ENCODE measurements at places on chromosomes 5 and 9. TPM values are rescaled to one million over a fixed set of nuclear protein-coding genes. Genes with fewer than 3 reads are reported as not detected.

GRCh38 chr9:34546102-34546833 lies 23.5 kb upstream of the ENHO start:
- no peak for DNase-seq
- no peaks in the 10 kb centered on the region for H3K36me3 ChIP-seq
- H3K27ac ChIP-seq, result no peak overlapping the region
- no peak overlapping the region for H3K4me3 ChIP-seq
- H3K27me3 ChIP-seq, result peaks cover 40% of the 10 kb centered on the region
- no peaks in the 10 kb centered on the region for H3K4me1 ChIP-seq

- no peak for DNase-seq
- H3K27me3 ChIP-seq, result no peaks in the 10 kb centered on the region
- no peak overlapping the region for H3K4me3 ChIP-seq
Observed at GRCh38 chr5:64269164-64269563, 103.5 kb downstream of the RNF180 start.

Gene IL5
- not detected for total RNA-seq

GRCh38 chr5:14245132-14245925 lies 102.2 kb downstream of the TRIO start:
- H3K27ac ChIP-seq, result peak overlapping the region; percentile 56
- peaks cover 77% of the 10 kb centered on the region for H3K4me1 ChIP-seq
- no peaks in the 10 kb centered on the region for H3K36me3 ChIP-seq
- no peaks in the 10 kb centered on the region for H3K27me3 ChIP-seq
- no peak overlapping the region for H3K4me3 ChIP-seq
- DNase-seq, result no peak

Gene TRMT10B
- total RNA-seq, result 9.7 TPM

Gene ZBTB6
- total RNA-seq, result 9.1 TPM

GRCh38 chr9:128242828-128243214 lies 33.0 kb downstream of the GOLGA2 start:
- H3K27me3 ChIP-seq, result no peaks in the 10 kb centered on the region
- peak overlapping the region; percentile 1 for H3K27ac ChIP-seq
- no peak for DNase-seq
- no peak overlapping the region for H3K4me3 ChIP-seq
- peaks cover 37% of the 10 kb centered on the region for H3K4me1 ChIP-seq

Gene SLC34A3
- not detected for total RNA-seq

Gene ROPN1L
- total RNA-seq, result not detected

Gene TOR2A
- 9.3 TPM for total RNA-seq

GRCh38 chr5:150513375-150514309 lies 5.7 kb downstream of the NDST1 start:
- no peak for DNase-seq
- H3K36me3 ChIP-seq, result no peaks in the 10 kb centered on the region
- H3K27me3 ChIP-seq, result no peaks in the 10 kb centered on the region
- H3K27ac ChIP-seq, result peak overlapping the region; percentile 63
- no peak overlapping the region for H3K4me3 ChIP-seq

- no peak for DNase-seq
- peak overlapping the region; percentile 84 for H3K27ac ChIP-seq
- H3K4me3 ChIP-seq, result peak overlapping the region; percentile 74
- H3K36me3 ChIP-seq, result no peaks in the 10 kb centered on the region
Observed at GRCh38 chr5:141001844-141002604, 35.7 kb downstream of the PCDHAC2 start.

Gene GRIA1
- 48.8 TPM for total RNA-seq

Gene MVB12B
- 18.7 TPM for total RNA-seq

Gene MEIKIN
- not detected for total RNA-seq

Gene PNPLA7
- 7.2 TPM for total RNA-seq

- no peak overlapping the region for H3K4me3 ChIP-seq
- H3K27me3 ChIP-seq, result no peaks in the 10 kb centered on the region
- no peak for DNase-seq
- peaks cover 17% of the 10 kb centered on the region for H3K4me1 ChIP-seq
- H3K27ac ChIP-seq, result no peak overlapping the region
Observed at GRCh38 chr9:18666348-18666747, 192.4 kb downstream of the ADAMTSL1 start.

GRCh38 chr9:133823189-133824105 lies 85.3 kb upstream of the SARDH start:
- H3K4me1 ChIP-seq, result peaks cover 17% of the 10 kb centered on the region
- no peaks in the 10 kb centered on the region for H3K27me3 ChIP-seq
- H3K27ac ChIP-seq, result no peak overlapping the region
- peaks cover 3% of the 10 kb centered on the region for H3K36me3 ChIP-seq

Gene SLC34A1
- not detected for total RNA-seq

Gene FRRS1L
- 6.7 TPM for total RNA-seq

DNA sequence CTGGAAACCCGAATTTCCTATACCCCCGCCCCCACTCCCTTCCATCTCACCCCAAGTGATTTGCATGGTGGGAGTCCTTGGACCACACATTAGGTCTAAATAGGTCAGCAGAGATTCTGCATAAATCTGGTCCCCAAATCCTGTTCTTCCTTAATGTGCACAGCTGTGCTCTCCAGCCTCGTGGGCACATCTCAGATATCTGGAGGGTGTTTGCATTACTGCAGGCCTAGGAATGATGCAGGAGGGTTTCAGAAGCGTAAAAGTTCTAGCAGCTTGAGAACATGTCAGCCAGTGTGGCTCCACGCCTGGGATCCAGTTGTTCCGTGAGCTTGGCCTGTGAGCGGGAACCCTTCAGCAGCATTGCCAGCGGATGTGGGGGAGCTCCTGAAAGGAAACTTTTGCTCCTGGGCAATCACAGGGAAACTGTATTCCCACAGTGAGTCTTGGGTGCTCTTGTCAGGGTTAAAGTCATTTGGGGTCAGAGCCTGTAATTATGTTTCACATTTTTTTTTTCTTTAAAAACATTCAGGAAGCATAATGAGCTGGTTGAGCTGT lies 12.9 kb downstream of the ARHGAP26 start:
- no peak for DNase-seq
- H3K27me3 ChIP-seq, result no peaks in the 10 kb centered on the region
- H3K27ac ChIP-seq, result no peak overlapping the region
- peaks cover 3% of the 10 kb centered on the region for H3K36me3 ChIP-seq
- no peak overlapping the region for H3K4me3 ChIP-seq

- DNase-seq, result no peak
- H3K4me3 ChIP-seq, result no peak overlapping the region
- H3K27me3 ChIP-seq, result no peaks in the 10 kb centered on the region
- no peaks in the 10 kb centered on the region for H3K4me1 ChIP-seq
- no peaks in the 10 kb centered on the region for H3K36me3 ChIP-seq
Observed at GRCh38 chr5:175281714-175282113, 162.3 kb downstream of the DRD1 start.

GRCh38 chr9:105195259-105195658 lies 49.2 kb upstream of the SLC44A1 start:
- DNase-seq, result no peak
- H3K27ac ChIP-seq, result no peak overlapping the region
- peaks cover 5% of the 10 kb centered on the region for H3K4me1 ChIP-seq
- H3K4me3 ChIP-seq, result no peak overlapping the region

Gene CDC20B
- not detected for total RNA-seq

All from osteocyte (in vitro differentiated cells).